ENCODE measurements at places on chromosomes 5 and 9.

- DNase-seq: peak; percentile 10
These were observed 54.5 kb upstream of the FST start for GRCh38 chr5:53425687-53426511.

DNA sequence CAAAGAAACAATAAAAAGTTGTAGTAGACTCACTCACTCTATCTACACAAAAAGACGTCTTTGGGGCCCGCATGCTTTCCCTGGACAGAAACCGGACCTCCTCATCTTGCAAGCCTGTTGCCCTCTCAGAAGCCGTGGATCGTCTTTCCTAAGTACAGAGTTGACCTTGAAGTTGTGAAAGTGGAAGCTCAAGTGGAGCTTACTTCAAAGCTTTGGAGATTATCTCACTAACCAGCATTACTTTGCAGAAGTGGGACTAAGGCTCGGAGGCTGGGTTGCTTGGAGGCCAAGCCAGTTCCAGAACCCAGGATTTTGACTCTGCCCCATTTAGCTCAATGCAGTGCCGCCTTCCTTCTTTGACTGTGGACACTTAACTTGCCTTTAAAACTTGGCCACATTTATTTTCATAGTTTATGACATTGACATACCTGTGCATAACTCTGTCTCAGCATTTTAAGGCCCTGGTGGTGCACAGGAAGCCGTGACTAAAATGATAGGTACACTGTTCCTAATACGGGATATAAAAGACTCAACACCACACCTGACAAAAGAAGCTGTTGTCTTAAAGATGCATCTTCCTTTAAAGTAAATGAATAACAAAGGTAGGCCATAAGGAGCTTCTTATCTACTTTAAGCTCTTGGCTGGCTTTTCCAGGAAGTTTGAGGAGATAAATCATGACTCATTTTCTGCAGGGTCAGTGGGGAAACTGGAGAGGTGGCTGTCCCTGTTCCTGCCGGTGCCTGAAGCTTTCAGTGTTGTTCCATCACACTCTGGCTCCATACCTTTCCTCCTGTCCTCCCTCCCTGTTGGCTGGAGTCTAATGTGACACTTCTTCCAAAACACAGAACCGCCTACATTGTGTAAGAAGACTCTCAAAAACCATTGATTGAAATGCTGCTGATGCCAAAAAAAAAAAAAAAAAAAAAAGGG, 10.7 kb downstream of the SLC25A25 start:
- DNase-seq: no peak

DNA sequence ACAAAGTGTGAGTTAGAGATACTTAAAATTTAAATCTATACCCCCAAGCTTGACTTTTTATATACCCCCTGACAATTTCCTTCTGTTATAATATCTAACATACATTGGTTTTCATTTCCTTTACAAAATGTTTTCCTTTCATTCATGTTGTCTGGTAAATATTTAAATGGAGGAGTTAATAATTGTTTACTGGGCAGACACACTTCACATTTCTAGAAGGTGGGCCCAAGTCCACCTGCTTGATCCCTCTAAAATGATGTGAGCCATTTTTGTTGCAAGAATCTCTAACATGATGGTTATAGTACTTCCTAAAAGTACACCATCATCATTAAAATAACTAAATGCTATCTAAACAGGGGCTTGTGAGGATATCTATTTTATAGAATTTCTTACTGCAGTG, 155.9 kb downstream of the FAM174A start:
- no peak for DNase-seq

- no peak for DNase-seq
These were observed 136.1 kb upstream of the HAND1 start for GRCh38 chr5:154614125-154614524.

DNA sequence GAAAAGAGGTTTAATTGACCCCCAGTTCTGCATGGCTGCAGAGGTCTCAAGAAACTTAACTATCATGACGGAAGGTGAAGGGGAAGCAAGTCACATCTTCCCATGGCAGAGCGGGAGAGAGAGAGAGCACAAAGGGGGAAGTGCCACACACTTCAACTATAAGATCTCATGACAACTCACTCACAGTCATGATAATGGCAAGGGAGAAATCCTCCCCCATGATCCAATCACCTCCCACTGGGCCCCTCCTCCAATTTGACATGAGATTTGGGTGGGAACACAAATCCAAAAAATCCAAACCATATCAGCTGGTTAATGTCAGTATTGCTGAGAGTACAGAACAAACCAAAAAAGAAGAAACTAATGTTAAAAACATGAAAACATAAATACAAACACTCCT, 120.2 kb downstream of the STARD4 start:
- no peak for DNase-seq

- no peak for DNase-seq
These were observed 284.8 kb downstream of the ADGRV1 start for GRCh38 chr5:90843443-90843842.

- DNase-seq: no peak
These were observed 58.3 kb downstream of the PRELID2 start for GRCh38 chr5:145776886-145777285.

Data from HuH-7 (cell line).